Activated CD4-positive, alpha-beta memory T cell treated with anti-CD3 and anti-CD28 coated beads for 36 hours (primary cell): ENCODE measurements at places on chromosomes 7 and 10.

DNA sequence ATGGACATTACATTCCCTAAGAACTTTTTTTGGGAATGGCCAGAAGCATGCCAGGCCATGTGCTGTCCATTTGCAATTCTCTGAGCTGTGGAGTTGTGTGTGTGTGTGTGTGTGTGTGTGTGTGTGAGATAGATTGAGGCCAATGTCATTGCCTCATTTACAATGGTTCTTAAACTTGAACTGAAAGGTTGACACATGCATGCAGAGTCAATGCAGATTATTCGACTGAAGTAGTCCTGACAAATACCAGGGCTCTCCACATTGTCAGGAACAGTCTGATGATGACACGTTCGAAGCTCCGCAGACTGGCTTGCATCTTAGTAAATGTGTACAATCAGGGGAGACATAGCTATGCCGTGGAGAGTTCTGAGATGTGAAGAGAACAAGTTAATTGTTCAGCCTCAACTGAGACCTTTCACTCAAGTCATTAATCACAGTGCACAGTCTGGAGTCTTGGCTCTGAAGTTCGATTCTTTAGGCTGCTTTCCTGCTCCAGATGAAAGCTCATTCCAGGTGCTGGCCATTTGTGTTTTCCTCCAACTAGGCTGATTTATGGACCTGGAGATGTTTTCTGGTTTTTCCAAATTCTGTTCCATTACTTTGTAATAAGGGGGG is 921.9 kb downstream of the LRMDA start:
- DNase-seq = no peak

- no peak for DNase-seq
These were observed 609.7 kb downstream of the PTPRN2 start for GRCh38 chr7:157977717-157978496.

DNA sequence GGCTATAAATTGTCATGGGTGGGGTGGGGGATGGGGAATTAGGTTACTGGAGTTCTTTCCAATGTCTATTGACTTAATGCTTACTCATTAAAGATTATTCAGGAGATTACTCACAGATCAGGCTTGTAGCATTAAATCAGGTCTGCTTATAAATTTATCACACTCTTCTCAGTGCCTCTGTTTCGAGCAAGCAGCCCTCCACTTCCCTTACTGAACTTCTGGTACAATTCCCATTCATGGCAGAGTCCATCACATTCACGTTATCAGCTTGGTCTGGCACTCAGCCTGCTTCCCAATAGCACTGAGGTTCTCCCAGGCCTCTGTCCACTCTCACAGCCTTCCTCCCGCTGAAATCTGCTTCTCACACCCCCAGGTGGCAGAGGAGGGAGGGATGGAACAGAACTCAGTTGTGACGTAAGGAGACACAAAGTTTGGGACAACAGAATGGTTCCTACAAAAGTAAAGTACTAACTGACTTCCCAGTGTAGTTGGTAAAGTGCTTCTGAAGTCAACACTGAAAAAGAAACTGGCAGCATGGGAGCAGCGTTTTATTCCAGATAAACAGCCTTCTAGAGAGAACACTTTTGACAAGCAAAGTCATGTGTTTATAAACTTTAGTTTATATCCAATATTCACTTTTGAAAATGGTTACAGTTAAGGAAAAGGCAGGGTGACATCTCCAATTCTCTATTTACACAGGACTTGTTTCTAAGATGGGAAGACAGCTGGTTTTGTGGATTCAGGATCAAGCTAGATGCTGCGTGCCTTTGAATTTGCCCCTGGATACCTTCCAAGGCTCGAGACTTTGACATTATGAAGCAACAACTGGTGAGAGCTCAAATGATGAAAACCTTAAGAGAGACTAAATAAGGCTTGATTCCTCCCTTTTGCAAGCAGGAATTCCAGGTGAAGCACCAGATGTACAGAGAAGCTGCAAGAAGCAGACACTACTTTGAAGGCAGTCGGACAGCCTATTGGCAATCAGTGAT is 81.4 kb downstream of the ATXN7L1 start:
- no peak for DNase-seq

DNA sequence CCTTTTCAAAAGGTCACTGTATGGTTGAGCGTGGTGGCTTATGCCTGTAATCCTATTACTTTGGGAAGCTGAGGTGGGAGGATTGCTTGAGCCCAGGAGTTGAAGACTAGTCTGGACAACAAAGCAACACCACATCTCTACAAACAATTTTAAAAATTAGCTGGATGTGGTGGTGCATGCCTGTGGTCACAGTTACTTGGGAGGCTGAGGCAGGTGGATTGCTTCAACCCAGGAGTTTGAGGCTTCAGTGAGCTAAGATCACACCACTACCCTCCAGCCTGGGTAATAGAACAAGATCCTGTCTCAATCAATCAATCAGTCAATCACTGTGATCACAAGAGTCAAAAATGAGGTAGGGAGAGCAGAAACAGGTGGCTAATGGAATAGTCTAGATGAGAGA is 97.0 kb downstream of the SUGCT start:
- DNase-seq = no peak

GRCh38 chr10:79069325-79070080 is 737 bp downstream of the ZMIZ1 start:
- DNase-seq = peak; percentile 67

DNA sequence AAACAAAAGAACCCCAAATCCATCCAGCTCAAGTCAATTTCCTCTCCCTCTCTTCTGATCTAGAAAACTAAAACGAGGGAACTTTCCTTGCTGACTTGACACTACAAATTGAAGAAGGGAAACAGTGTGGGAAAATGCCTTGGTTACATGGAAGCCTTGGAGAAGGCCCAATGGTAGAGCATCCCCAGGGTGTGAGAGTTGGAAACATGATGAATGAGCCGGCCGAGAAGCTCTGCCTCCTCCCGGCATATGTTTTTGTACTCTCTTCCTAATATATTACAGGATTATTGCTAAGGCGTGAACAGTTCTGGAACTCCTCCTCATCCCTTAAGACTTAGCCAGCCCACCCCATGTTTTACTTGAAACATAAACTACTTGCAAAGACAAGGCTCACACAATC is 618.2 kb upstream of the MGMT start:
- no peak for DNase-seq

GRCh38 chr10:127535802-127536515 is 13.2 kb upstream of the NPS start:
- no peak for DNase-seq
